Activated T-helper 9 cell treated with anti-CD3 and anti-CD28 coated beads, Interleukin-2, amount 50 U/mL, for 16 hours (primary cell): ENCODE measurements at places on chromosomes 3 and 15.

- DNase-seq, result no peak
These were observed 572.2 kb downstream of the MECOM start for GRCh38 chr3:169091196-169091823.

DNA sequence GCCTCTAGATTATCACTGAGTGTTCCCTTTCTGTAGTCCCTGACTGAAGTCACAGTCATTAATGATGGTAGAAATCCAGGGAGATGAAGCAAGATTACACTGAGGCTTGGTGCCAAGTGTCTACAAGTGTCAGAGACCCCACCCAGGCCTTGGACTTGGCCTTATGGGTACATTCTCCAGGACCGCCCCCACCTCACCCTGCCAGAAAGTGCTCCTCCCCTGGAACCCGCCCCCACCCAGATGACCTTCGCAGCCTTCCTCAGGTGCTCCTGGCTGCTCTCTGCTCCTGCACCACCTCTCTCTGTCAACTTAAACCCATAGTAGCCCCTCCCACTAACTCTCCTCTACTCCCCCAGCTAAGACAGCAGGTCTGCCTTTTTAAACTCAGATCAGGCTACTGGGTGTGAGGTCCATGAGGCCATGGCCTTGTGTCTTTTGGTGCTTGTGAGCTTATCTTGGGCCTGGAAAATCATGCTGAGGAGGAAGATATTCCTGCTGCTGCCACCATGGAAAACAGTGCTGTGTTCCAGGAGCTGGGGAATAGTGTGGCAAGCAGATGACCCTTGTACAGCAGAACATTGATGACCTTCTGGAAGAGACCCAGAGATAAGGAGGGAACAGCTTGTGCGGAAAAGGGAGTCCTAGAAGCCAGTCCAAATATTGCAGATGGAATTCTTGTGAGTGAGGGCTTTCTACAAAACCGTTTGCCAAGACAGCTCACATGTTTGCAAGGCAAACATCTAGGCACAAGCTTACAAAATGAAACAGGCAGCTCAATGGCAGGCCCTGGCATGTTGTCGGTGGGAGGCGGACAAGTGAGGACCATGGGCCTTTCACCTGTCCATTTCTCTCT, 40.3 kb upstream of the NDUFB4 start:
- DNase-seq, result no peak

- DNase-seq, result no peak
These were observed 13.7 kb upstream of the GJD2 start for GRCh38 chr15:34768530-34768929.

- DNase-seq, result no peak
These were observed 45.1 kb downstream of the SEMA5B start for GRCh38 chr3:122982216-122983185.

GRCh38 chr3:95750097-95750496, 1064.3 kb upstream of the EPHA6 start:
- DNase-seq, result no peak

GRCh38 chr3:128814060-128814459, 65.4 kb upstream of the ACAD9 start:
- no peak for DNase-seq

DNA sequence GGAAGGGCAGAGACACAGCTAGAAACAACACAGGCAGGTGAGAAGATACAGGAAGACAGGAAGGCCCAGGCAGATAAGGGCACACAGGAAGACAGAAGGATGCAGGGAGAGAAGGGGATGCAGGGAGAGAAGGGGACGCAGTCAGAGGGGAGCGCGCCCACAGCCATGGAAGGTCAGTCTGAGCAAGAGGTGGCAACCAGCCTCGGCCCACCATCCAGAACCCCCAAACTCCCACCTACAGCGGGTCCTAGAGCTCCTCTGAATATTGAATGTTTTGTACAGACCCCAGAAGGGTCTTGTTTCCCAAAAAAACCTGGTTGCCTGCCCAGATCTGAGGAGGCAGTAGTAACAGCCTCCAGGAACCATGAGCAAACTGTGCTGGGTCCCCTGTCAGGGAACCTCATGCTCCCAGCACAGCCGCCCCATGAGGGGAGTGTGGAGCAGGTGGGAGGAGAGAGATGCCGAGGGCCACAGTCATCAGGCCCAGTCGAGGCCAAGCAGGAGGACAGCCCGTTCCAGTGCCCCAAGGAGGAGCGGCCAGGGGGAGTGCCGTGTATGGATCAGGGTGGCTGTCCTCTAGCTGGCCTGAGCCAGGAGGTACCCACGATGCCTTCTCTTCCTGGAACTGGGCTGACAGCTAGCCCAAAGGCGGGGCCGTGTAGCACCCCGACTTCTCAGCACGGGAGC, 27.6 kb upstream of the SLC28A1 start:
- no peak for DNase-seq

DNA sequence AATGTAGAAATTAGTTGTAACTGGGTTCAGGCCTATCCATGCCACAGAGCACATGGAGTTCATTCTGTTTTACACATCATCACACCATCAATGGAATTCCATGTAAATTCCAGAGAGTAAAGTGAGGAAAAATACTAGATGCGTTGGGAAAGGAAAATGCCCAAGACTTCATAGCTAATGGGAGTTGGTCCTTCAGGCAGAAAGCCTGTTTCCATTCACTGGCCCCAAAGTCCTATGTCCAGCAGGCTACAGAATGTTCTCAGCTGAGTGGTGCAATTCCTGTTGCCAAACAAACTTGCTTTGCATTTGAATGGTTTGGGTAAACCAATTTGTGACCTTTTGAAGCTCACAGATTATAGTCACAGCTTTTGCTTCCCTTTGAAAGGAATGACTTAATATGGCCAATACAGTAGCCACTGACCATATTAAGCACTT, 164.6 kb upstream of the PFN2 start:
- DNase-seq, result no peak

GRCh38 chr3:94734206-94734605, 671.3 kb downstream of the NSUN3 start:
- no peak for DNase-seq

GRCh38 chr3:56389183-56389830, 79.0 kb downstream of the ERC2 start:
- DNase-seq, result no peak

DNA sequence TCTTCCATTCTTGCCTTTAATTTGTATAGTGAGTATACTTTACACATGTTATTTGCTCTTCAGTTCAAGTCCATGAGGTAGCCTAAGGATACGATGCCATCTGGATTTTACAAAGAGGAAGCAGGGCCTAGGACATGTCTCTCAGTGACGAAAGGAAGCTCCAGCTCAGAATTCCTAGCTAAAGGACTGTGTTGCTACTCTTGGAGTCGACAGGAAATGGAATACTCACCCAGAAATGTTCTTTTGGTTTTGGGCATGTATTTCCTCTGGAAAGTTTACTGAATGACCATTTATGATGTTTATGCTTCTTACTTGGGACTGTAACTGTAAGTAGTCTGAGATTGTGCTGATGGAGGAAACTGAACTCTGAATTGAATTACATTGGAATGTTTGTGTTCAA, 12.5 kb downstream of the OXNAD1 start:
- DNase-seq, result no peak

DNA sequence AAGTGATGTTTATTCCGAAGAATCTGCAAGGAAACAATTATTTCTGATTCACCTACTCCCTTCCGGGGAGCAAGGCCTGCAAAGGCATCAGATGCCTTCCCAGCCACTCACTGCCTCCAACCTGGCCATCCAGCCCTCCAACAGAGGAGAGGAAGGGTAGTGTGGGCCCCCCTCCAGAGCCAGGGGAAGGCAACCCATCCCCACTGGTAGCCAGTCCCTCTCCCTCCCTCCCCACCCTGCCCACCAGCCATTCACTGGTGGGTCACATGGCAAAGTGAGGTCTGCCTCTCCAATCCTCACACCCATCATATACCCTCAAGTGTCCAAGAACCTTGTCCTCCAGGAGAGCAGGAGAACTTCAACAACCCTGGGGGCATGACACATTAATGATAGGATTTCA, 2.4 kb upstream of the VIPR1 start:
- no peak for DNase-seq

GRCh38 chr3:98594628-98595324, 1.4 kb upstream of the CPOX start:
- no peak for DNase-seq

DNA sequence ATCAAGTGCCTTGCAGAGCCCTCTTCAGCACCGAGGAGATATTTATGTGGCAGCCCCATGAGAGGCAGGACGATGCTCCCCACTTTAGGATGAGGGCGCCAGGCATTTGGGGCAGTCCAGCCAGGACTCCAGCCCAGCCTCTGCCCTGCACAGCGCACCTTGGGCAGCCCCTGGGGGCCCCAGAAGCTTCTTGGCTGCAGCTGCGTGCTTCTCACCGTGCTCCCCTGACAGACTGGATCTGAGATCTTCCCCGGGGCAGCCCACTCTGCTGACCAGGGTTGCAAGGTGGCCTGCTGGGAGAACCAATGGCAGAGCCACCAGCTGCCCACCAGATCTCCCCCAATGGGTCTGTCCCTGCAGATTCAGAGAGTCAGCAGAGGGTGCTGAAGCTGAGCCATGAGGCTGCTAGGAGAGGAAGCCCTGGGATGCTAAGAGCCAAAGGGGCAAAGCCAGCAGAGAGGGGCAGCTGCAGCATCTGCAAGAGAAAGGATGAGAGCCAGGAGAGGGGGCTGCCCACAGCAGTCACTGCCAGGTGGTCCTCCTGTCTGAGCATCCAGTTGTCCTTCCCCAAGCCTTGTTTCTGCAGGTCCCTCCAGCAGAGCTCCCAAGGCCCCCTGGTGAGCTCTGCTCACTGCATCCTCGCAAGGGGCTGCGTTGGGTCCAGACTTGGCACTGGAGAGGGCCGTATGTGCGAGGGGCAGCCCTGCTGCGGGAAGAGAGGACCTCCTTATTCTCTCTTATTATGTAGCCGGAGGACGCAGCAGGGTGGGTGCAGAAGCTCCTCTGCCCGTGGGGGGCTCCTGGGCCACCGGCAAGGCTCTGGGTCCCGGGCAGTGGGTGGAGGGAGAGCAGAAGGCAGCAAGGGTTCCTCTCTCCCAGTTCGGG, 14.7 kb upstream of the KLF13 start:
- DNase-seq, result no peak

- DNase-seq, result no peak
These were observed 200.1 kb downstream of the SLC9A9 start for GRCh38 chr3:143648218-143648617.

- DNase-seq, result no peak
These were observed 617.5 kb downstream of the ZPLD1 start for GRCh38 chr3:103052236-103052830.

DNA sequence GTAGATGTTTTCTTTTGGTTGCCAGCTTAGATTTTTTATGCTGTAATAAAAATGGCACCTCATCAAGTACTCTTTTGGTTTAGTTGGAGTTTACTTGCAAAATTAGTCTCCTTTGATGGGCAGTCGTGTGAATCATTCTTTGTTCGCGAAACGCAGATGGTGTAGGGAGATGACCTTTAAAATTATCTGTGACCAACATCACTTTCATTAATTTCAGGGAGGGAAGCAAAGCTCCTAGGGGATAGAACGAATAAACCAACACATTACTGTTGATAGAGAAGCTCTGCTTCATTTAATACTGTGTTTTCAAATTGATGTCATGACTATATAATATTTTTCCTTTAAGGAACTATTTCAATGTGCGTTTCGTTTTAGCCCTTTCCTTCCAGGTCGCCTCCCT, 67.4 kb downstream of the USP13 start:
- DNase-seq, result no peak

DNA sequence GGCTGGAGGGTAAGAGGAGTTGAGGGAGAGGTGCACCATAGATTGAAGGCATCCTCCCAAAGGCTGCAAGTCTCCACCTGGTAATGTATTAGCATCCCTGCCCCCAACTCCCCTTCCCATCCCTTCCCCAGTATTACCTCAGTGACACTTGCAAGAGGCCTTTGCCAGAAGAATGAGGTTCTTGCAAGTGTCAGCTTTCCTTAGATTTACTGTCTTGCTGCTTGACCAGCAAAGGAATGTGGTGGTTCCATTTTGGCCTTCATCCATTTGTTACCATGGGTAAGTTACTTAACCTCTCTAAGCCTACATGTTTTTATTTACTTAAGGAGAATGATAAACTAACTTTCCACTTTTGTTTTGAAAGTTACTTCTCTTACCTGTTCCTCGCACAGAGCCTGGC, 108.9 kb downstream of the LRTM1 start:
- DNase-seq, result no peak

- DNase-seq, result no peak
These were observed 63.4 kb downstream of the PPARG start for GRCh38 chr3:12352253-12352652.

- no peak for DNase-seq
These were observed 205.2 kb downstream of the RBMS3 start for GRCh38 chr3:29486096-29486495.

DNA sequence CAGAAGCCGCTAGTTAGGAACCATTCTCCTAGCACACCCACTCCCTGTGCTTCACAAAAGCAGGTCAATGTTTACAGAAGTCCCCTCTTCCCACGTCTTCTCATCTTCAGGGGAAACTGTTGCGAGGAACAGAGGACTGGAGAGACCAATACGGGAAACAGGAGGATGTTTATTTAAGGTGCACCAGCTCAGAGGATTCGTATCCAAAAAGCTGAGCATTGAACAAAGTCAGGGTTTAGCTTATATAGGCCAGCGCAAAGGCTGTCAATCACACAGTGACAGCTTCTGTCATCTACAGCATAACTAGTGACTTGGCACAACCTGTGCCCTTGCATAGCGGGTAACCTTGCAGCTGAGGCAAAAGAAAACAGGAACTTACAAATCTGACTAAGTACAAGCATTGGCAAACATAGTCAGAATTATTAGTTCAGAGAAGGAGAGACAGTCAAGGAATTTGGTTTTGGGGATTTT, 61.3 kb downstream of the ZDHHC19 start:
- no peak for DNase-seq

DNA sequence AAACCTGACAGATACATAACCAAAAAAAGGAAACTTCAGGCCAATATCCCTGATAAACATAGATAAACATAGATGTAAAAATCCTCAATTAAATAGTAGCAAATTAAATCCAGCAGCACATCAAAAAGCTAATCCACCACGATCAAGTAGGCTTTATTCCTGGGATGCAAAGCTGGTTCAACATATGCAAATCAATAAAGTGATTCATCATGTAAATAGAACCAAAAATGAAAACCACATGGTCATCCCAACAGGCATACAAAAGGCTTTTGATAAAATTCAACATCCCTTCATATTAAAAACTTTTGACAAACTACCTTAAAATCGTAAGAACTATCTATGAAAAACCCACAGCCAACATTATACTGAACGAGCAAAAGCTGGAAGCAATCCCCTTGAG, 882.2 kb downstream of the NTRK3 start:
- DNase-seq, result no peak

GRCh38 chr15:62453981-62454380, 288.9 kb upstream of the C2CD4B start:
- DNase-seq, result no peak

DNA sequence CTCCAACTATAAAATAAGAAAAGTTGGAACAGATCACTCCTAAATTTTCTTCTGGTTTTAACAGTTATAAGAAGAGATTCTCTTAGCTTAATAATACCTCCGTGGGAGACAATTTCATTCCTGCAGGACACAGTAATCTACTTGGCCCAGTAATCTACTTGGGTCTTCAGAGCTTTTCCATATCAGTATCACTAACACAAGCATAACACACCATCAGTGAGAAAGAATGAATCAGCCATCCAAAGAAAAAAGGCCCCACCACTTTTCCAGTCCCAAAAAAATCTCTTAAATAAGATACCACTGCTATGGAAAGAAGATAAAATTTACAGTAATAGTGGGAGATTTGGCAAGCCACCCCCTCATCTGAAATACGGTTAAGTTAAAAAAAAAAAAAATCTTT, 20.2 kb downstream of the SIN3A start:
- no peak for DNase-seq
